ENCODE measurements at places on chromosomes 2 and 18. TPM values are rescaled to one million over a fixed set of nuclear protein-coding genes. Genes with fewer than 3 reads are reported as not detected.

The LYG2 gene
- not detected for total RNA-seq

The MC4R gene
- total RNA-seq = not detected

The FNDC4 gene
- total RNA-seq = not detected

The KATNAL2 gene
- total RNA-seq = 3.2 TPM

- no peak for DNase-seq
These were observed 14.0 kb downstream of the CAPN10 start for GRCh38 chr2:240600451-240600961.

DNA sequence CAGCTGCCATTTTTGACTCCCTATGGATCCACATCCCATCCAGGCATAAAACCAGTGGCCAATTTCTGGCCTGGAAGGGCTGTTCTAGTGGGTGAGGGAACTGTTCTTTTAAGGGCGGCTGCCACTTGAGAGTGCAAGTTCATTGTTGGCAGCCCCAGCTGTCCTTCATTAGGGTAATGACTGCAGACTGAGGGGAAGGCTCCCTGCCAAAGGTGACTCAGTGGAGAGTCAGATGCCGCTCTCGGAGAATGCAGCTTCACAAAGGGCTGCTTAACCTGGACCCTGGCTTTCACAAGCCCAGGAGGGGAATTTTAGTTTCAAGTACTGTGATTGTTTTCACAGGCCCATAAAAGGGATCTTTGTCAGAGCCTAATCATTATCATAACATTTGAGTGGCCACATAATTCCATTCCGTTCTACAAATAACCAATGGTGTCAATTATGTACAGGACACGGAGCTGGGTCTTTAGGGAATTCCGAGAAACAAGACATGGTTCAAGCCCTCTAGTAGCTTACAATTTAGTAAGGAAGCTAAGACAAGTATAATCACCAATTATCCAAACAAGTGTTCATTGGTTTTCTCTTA is 235.7 kb downstream of the CDCA7 start:
- DNase-seq = peak; percentile 97
